ENCODE measurements at places on chromosomes 1 and 21. TPM values are rescaled to one million over a fixed set of nuclear protein-coding genes. Genes with fewer than 3 reads are reported as not detected.

Gene ZNF593OS
- 0.10 TPM for polyA plus RNA-seq

Gene APOBEC4
- not detected for polyA plus RNA-seq

Gene PLPP3
- 46.1 TPM for polyA plus RNA-seq

Gene NMNAT2
- polyA plus RNA-seq = not detected

Gene LRRN2
- 0.13 TPM for polyA plus RNA-seq

Gene FRRS1
- polyA plus RNA-seq = 2.7 TPM

Gene DISP3
- not detected for polyA plus RNA-seq

Gene ANGPTL3
- 182 TPM for polyA plus RNA-seq
